ENCODE measurements at places on chromosomes 2 and 18.

GRCh38 chr2:178270338-178270737, 76.0 kb downstream of the OSBPL6 start:
- no peak for DNase-seq

- DNase-seq: no peak
Measured at GRCh38 chr2:136393514-136393913, 275.6 kb upstream of the CXCR4 start.

DNA sequence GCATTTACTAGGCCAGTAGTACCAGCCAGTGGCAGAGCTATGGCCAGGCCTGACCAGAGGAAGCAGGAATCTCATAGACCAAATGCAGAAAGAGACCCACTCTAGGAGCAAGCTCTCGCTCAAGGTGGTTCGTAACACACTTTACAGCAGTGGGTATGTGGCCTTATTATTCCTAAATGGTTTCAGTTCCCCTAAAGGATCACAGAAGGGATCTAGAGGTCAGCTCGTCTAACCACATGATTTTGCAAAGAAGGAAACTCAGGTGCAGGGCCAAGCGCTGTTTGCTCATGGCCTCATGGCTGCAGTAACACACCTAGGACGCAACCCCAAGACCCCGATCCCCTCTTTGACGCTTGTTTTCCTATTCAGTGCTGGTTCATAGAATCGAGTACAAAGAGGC, 65.5 kb upstream of the ATG16L1 start:
- no peak for DNase-seq

DNA sequence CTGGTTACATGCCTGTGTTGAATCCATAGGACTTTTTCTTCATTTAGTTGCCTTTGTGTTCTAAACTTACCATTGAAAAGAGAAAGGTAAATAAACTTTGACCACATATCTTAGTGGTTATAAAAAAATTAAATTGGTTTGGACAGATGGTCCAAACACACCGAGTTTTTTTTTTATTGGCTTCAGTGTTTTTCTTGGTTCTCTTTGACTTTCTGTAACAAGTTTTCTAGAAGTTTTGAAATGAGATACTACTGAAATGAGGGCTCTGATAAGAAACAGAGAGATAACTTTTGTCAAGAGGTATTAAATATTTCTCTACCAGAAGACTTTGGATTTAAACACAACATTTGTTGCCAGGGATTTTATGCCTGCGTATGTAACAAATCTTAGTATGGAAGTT, 20.7 kb downstream of the SPTBN1 start:
- DNase-seq: no peak

- DNase-seq: no peak
Measured at GRCh38 chr2:1282552-1282951, 130.7 kb upstream of the TPO start.

GRCh38 chr2:221571025-221571550, 1.0 kb downstream of the EPHA4 start:
- peak; percentile 16 for DNase-seq

DNA sequence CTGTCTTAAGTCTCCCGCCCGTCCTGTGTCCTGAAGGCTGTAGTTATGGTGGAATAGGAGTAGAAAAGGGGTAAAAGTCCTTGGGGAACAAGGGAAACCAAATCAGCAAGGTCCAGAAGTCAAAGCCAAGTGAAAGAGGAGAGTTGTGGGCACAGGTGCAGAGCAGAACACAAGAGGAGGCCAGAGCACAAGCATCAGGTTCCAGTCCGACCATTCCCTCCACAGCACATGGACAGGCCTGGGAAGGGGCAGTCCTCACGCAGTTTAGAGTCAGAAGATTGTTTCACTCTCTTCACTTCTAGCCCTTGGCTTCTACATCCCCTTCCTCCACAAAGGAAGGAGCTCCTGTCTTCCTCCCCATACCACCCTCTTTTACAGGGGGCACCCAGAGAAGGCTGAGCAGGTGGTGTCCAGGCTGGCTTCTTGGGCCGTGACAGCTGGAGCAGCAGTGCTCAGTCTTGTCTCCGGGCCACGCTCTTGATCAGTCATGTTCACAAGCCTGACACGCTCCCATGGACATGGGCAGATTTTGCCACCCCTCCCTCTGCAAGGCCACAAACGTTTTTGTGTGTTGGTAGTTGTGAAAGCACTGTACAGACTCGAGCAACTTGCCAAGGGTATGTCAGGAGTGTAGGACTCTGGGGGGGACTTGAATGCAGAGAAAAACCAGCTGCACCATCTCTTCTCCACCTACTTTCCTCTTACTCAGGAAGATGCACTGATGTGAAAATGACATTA, 138.5 kb upstream of the DAPL1 start:
- no peak for DNase-seq

DNA sequence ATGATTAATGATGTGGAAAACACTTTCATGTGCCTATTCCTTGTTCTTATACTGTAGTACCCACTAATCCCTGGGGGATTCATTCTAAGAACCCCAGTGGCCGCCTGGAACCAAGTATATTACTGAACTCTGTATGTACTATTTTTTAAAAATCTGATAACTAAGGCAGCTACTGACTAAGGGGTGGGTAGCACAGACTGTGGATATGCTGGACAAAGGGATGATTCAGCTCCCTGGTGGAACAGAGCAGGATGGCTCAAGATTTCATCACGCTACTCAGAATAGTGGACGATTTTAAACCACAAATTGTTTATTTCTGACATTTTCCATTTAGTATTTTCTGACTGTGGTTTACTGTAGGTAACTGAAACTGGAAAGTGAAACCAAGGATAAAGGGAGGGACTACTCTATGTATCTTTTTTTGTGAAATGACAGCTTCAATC, 41.8 kb upstream of the CDC42EP3 start:
- DNase-seq: peak; percentile 32

DNA sequence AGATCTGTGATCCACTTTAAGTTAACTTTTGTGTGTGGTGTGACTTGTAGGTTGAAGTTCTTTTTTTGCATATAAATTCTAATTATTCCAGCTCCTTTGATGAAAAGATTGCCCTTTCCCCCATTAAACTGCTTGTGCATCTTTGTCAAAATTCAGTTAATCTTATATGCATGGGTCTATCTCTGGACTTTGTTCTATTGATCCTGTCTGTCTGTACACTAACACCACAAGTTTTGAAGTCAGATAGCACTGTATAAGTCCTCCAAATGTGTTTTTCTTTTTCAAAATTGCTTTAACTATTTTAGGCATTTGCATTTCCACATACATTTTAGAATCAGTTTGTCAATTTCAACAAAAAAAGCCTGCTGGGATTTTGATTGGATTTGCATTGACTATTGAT, 137.6 kb downstream of the BCL11A start:
- no peak for DNase-seq

GRCh38 chr2:86556508-86556907, 6.7 kb downstream of the CHMP3 start:
- DNase-seq: no peak

DNA sequence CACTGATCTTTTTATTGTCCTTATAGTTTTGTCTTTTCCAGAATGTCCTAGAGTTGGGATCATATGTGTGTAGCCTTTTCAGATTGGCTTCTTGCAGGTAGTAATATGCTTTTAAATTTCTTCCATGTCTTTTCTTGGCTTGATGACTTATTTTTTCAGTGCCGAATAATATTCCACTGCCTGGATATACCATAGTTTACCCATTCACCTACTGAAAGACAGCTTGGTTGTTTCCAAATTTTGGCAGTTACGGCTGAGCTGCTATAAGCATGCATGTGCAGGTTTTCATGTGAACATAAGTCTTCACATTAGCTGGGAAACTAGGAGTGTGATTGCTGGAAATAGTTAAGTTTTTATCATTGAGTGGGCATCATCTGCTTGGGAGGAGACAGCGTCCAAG, 73.7 kb downstream of the RNF144A start:
- DNase-seq: no peak

DNA sequence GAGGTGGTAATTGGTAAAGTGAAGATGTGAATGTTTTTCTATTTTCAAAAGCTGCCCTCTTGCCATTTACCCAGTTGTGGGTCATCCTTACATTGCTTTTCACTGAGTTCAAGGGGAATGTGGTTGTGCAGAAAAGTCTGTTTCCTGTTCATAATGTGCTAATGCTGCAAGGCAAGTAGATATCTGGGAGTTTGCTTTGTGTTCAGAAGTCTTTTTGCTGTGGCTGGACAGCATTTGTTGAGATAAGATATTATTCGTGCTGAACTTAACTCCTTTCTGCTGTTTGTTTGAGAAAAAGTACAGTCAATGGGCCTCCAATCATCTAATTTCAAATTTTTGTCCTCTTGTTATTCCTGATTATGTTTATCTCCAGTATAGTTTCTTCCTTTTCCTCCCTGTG, 263.2 kb downstream of the LTBP1 start:
- DNase-seq: peak; percentile 7

DNA sequence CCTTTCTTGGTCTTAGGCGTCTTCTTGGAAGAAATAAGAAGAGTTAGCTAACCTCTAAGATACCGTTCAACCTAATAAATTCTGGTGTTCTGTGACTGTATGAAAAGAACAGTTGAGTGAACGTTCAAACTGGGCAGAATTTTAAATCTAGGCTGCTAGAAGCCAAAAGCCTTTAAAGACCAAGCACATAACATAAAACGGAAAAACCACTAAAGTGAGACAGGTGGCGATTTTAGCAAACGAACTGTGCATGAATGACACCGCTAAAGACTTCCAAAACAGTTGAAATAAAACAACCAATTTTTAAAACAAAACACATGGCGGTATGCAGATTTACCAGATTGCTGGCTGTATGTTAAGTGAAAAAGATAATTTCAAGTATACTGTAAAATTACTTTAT, 73.1 kb downstream of the GALNT13 start:
- DNase-seq: no peak

All from hematopoietic multipotent progenitor cell (in vitro differentiated cells).